A549 treated with DMSO at 1 μM for 4 hours (cell line): ENCODE measurements at places on chromosomes 11 and 22. TPM values are rescaled to one million over a fixed set of nuclear protein-coding genes. Genes with fewer than 3 reads are reported as not detected.

Gene MS4A7
- not detected in 5 replicates for total RNA-seq

Gene ESAM
- total RNA-seq, result 9.0 to 12.4 TPM (median 10.5 TPM) in 5 replicates

Gene TCN1
- 0.09 to 0.45 TPM (median 0.23 TPM) in 5 replicates for total RNA-seq

Gene LAYN
- total RNA-seq, result 4.2 to 6.0 TPM (median 5.6 TPM) in 5 replicates

Gene IL18
- total RNA-seq, result 79.1 to 106 TPM (median 98.4 TPM) in 5 replicates

Gene MCAM
- total RNA-seq, result 10.4 to 13.7 TPM (median 11.8 TPM) in 5 replicates

Gene CHST1
- 0.90 to 1.8 TPM (median 1.4 TPM) in 5 replicates for total RNA-seq

Gene RAB3IL1
- total RNA-seq, result 9.9 to 13.9 TPM (median 10.2 TPM) in 5 replicates
